Stimulated activated CD4-positive, alpha-beta T cell treated with anti-CD3 and anti-CD28 coated beads, TNF-alpha, amount 100 ng/mL, for 4 hours (primary cell): ENCODE measurements at places on chromosomes 4 and X.

DNA sequence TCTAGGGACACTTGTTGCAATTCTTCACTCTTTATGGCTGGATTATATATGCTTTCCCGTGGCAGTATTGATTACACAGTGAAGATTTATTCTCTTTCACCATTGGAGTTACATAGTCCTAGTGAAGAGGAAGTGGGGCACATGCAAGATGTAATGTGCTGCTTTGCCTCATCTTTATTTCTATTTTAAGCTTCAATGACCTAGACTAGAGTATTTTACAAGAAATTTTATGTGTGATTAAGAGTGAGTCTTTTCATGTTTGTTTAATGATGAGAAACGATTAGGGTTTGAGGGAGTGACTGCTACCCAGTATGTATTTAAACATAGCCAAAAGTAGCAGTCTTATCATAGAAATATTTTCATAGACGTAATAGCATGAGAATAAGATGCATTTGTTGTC, 30.8 kb downstream of the DIAPH2 start:
- DNase-seq, result no peak

DNA sequence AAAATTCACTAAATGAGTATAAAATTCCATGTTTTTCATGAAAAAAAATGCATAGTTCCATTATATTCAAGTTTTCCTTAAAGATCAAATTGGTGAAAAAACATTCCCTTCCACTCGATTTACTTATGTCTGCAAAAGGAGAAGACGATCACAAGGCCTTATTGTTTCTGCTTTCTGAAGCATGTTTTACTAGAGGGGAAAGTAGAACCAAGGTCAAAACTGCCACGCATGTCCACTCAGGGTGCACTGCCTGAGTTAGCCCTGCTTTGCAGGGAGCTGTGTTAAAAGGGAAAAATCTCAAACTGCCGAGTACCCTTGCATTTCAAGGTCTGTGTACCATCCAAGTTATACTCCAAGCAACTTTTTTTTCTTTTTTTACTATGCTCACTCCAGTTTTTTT, 57.2 kb downstream of the TRAPPC11 start:
- no peak for DNase-seq

- no peak for DNase-seq
Measured at GRCh38 chr4:151314479-151314878, 10.9 kb downstream of the SH3D19 start.

- no peak for DNase-seq
Measured at GRCh38 chr4:53150631-53151488, 215.0 kb downstream of the SCFD2 start.

- no peak for DNase-seq
Measured at GRCh38 chr4:139876337-139876941, 210.8 kb downstream of the MGST2 start.

DNA sequence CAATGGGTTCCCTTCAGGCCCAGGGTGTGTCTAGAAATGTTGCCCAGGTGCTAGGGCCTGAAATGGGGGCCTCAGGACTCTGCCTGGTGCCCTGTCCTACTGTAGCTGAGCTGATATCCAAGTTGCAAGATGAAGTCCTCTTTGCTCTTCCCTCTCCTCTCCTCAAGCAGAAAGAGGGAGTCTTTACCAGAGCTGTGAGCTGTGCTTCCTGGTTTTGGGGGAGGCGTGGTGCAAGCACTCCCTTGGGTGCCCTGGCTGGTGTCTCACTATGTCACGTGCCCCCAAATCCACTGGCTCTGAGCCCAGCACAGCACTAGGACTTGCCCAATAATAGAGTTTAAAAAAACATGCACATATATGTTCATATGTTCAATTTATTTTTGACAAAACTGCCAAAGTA, 29.3 kb upstream of the CT47A1 start:
- DNase-seq, result no peak

GRCh38 chr4:19368800-19369199, 882.9 kb upstream of the SLIT2 start:
- DNase-seq, result no peak

DNA sequence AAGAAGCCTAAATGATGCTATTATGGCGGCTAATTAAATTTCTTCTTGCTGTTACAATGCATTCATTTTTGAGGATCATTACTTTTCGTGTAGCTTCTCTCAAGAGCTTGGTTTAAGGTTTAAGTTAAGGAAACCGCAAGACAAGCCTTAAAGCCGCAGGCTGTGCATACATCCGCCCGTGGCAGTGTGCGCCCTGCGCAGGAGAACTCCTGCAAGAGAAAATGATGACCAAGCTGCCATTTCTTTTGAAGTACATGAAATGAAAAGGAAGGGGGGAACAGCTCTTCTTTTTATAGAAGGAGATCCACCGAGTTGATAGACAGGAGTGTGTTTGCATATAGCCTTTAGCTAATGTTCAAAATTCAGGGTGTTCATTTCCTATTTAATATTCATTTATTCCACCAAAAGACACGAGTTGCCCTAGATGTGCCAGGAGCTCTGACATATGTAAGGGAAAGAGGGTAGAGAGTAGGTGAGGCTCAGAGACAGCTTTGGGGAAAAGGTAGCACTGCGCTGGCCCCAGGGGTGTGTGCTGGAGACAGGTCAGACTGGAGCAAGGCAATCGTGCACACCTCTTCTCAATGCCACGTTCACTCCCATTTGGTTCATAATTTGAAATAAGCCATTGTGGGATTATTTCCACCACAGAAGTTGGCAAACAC, 112.1 kb upstream of the LDB2 start:
- DNase-seq, result no peak

DNA sequence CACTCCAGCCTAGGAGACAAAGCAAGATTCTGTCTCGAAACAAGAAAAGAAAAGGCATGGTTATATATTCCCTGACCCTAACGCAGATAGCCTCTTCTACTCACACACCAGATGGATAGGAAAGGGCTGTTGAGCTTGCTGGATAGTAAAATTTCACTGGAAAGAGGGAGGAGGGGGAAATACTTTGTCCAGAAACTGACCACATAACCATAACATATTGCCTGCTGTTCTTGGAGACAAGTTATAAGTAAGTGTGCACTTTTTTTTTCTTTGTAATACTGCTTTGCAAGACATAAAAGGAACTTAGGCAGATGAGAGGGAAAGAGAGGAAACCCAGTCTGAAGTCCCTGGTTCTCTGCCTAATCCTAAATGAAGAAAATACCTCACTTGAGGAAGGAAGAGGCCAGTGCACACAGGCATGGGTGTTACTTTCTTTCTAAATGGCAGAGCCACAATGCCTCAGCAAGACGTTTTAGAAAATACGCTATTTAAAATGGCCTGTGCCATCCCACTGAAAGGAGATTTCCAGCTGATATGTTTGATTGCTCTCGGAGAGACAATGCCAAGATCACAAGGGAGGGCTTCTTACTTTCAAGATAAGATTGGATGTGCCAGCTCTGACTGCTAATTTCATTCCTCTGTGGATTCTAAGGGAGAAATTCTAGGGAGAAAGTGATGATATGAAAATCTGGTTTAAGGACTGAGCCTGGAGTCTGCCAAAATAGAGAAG, 140.6 kb downstream of the DCTD start:
- no peak for DNase-seq

DNA sequence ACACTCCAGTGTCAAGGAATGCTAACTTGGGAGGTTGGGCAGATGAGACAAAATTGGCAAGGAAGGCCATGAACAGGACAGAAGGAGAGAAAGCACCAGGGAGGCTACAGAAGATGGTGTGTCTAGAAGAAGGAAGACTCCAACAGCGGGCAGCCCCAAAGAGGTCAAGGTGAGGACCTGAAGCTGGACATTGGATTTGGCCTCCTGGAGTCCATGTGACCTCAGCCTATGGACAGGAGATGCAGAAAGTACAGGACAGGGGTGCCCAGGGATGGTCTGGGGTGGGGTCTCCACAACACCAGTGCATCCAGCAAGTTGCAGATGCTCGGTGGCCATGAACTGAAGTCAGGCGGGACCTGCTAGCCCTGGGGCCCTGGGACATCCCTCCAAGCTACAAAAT, 86.2 kb downstream of the JAKMIP1 start:
- no peak for DNase-seq

GRCh38 chr4:48913346-48913745, 6.8 kb upstream of the OCIAD2 start:
- DNase-seq, result no peak

- DNase-seq, result no peak
Measured at GRCh38 chr4:20641976-20642375, 58.3 kb upstream of the PACRGL start.

- no peak for DNase-seq
Measured at GRCh38 chr4:121650741-121651140, 46.0 kb downstream of the ANXA5 start.

DNA sequence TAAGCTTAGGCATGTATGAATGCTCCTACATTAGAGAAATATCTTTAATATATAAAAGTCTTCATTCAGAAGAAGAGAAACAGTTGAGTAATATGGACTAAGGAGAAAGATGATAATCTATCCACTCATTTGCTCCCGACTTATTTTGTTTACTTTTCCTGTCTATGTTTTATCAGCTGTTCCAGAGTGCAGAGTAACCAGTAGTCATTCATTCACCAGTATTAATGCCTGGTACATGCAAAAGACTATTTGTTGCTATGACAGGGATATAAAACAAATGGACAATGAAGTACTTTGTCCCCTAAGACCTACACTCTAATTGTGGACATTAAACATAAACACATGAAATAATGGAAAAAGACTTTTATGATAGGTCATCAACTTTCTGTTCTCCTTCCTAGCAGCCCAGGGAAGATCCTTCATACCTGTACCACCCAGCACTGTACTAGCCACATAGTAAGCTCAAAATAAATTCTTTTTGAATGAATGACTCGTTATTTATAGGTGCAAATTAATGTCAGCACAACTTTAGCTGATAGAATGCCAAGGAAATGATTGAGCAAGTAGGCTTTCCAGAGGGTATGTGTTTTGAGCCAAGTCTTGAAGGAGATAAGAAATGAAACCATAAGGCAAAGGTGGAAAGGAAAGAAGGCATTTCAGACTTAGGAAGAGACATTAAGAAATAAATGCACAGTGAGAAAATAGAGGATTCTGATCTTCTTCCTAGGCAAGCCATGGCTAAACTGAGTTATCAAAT, 45.0 kb upstream of the IL13RA1 start:
- DNase-seq, result no peak

DNA sequence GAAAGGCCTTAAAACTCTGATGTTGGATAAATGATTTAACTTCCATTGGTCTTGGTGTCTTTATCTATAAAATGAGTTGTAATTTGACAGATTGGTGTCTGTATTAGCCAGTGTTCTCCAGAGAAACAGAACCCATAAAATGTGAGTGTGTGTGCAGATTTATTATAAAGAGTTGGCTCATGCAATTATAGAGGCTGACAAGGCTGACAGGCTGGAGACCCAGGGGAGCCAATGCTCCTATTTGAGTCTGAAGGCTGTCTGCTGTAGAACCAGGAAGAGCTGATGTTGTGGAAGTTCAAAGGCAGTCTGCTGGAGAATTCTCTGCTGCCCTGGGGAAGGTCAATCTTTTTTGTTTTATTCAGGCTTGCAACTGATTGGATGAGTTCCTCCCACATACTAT, 131.7 kb downstream of the SLC4A4 start:
- no peak for DNase-seq

- DNase-seq, result no peak
Measured at GRCh38 chr4:2087170-2087569, 28.0 kb downstream of the NAT8L start.

DNA sequence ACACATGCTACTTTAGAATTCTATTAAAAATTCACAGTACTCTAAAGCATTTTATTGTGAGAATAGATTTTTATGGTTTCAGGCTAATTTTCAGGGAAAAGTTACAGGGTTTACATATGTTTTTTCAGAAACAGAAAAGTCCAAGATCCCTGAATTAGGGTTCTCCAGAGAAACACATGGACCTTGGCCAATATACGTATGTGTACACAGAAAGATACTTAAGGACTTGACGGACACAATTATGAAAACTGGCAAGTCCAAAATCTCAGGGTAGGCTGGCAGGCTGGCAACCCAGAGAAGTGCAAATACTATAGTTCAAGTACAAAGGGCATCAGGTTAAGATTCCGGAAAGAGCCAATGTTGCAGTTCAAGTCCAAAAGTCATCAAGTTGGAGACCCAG, 1897.8 kb upstream of the PCDH10 start:
- DNase-seq, result no peak

DNA sequence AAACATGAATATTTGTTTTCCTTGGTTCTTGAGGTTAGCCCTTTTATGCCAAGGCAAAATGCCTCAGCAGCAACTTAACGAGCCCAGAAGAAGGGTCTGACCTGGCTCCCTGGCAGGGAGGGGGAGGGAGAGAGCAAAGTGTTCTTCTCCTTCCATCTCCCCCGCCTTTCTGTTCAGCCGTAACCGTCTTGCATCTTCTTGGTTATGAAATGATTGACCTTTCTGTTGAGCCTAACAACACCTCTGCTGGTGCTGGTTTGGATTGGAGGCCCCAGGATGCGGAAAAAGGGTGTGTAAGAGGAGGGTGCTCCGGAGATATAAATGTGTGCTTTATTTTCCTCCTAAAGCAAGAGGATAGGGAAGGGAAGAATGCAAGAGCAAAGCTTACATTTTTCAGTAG, 44.7 kb downstream of the PTTG2 start:
- DNase-seq, result no peak

- no peak for DNase-seq
Measured at GRCh38 chrX:38220024-38220414, 652 bp downstream of the SRPX start.

- DNase-seq, result no peak
Measured at GRCh38 chrX:69154051-69154450, 11.2 kb downstream of the PJA1 start.

- DNase-seq, result no peak
Measured at GRCh38 chr4:88991746-88992145, 65.2 kb downstream of the FAM13A start.

DNA sequence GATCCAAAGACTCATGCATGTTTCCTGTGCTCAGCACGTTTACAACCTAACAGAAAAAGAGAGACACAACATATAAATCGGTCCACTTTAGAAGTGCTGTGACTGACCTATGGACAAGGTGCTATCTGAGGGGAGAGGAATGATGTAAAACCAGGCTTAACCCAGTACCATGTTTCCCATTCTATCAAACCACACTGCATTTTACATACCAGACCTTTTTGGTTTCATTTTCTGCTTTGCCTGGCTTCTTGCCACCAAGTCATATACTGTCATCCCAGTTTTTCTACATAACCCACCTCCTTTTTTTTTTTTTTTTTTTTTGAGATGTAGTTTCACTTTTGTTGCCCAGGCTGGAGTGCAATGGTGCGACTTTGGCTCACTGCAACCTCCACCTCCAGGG, 82.2 kb downstream of the KLF8 start:
- no peak for DNase-seq

GRCh38 chrX:16975233-16975632, 28.8 kb downstream of the REPS2 start:
- DNase-seq, result no peak

- DNase-seq, result no peak
Measured at GRCh38 chrX:11398139-11398538, 104.9 kb downstream of the AMELX start.

- no peak for DNase-seq
Measured at GRCh38 chr4:55736605-55737183, 82.9 kb upstream of the EXOC1L start.
